ENCODE measurements at places on chromosomes 4 and X.

DNA sequence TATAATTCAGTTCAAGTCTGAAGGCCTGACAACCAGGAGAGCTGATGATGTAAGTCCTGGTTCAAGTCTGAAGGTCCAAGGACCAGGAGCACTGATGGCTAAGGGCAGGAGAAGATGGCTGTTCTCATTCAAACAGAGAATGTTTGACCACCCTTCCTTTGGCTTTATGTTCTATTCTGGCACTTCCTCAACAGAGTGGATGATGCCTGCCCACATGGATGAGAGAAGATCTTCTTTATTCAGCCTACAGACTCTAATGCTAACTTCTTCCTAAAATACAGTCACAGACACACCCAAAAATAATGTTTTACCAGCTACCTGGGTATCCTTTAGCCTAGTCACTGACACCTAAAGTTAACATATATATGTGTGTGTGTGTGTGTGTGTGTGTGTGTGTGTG lies 25.6 kb upstream of the IRF2 start:
- DNase-seq = no peak

GRCh38 chr4:56550642-56551041 lies 45.1 kb downstream of the ARL9 start:
- DNase-seq = no peak

- DNase-seq = no peak
Observed at GRCh38 chr4:90281541-90282355, 154.6 kb downstream of the CCSER1 start.

- DNase-seq = peak; percentile 23
Observed at GRCh38 chr4:94934864-94935263, 177.1 kb downstream of the BMPR1B start.

DNA sequence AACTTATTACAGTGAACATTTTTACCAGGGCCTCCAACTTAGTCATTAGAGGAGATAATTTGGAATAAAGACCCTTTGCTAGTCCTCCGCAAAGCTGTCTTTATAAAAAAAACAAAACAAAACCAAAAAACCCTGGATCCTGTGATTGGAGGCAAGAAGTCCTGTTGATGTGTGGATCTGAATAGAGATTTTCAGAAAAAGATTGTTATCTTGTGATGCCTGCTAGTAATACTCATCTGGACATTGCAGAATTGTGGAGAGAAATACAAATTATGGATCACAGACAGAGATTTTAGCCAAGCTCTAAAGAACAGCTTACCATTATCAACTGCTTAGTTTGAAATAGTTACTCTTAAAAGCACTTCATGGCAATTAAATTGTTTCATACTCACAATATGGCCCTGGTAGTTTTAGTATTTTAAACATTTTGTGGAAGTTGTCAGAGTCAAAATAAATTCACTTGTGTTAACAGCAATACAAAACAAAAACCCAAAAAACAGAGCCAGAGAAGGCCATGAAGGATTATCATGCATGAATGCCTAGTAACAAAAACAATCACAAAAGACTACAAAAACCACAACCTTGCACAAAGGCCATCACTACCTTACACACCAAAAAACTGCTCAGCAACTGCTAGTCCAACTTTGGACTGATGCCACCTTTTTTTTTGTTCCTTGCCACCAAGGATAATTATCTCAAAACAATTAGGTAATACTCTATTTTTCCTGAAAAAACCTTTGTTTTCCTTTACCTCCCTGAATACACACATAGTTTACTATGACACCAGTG lies 514.5 kb upstream of the SLIT2 start:
- peak; percentile 26 for DNase-seq

DNA sequence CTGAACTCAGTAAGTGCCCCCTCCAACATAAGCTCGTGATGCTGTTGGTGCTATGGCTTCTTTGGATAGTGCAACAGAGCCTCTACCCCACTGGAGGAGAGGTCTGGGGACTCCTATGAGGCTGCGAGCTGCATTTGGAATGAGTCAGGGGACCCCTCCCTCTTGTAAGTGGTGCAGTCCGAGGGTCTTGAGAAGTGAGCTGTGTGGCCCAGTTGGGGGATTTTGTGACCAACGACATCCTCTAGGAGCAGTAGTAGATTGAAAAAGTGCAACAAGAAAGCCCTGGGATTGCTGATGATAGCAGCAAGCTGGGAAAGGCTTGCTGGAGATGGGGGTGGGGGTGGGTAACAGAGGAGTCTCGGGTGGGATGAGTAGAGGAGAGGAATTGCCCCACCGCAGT lies 3.1 kb downstream of the FRMPD3 start:
- no peak for DNase-seq

DNA sequence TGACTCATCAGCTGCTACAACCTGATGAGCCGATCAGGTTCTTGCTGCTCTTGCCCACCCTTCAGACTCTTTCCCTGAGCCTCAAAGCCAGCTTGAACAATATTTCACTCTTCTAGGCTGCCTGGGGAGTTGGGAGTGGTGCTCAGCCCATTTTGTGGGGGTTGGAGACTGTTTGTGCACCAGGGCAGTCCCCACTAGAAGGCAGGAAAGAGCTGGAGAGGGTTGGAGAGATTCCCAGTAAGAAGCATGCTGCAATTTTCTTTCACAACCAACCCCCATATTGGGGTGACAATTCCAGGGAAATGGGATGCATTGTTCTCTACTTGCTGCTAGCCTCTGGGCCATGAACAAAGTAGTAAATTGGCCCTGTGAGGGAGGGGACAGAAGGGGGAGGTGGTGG lies 44.1 kb downstream of the SLC16A2 start:
- peak; percentile 41 for DNase-seq

- peak; percentile 11 for DNase-seq
Observed at GRCh38 chr4:472881-473569, 25.9 kb downstream of the ZNF721 start.

DNA sequence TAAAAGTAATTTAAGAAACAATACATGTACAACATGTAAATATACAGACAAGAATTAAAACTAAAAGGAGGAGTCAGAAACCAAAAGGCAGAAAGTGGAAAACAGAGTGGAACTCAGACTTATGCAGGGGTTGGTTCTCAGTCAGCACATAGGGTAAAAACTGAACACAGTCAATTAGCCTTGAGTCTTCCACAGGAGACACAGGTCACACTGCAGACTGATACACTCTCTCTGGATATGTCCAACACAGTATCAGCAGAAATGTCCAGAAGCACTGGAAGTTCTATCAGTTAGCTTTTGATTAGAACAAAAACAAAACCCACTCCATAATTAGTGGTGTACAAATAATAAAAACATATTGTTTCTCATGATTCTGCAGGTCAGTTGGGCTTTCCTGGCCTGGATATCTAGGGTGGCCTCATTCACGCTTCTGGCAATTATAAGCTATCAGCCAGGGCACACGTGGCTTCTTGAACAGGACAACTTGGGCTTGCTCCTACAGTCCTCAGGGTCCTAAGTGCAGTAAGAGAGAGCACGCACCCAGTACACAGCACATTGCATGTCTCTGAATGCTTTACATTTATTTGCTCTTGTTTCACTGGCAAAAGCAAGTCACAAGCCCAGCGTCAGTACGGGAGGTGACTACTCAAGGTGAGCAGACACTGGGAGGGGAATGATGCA lies 21.6 kb downstream of the TEC start:
- DNase-seq = no peak

GRCh38 chr4:46515940-46516339 lies 126.0 kb upstream of the GABRA2 start:
- DNase-seq = no peak

- peak; percentile 15 for DNase-seq
Observed at GRCh38 chr4:153781717-153782416, 7.0 kb downstream of the SFRP2 start.

GRCh38 chrX:95044331-95044730 lies 1370.3 kb downstream of the FAM133A start:
- DNase-seq = no peak

DNA sequence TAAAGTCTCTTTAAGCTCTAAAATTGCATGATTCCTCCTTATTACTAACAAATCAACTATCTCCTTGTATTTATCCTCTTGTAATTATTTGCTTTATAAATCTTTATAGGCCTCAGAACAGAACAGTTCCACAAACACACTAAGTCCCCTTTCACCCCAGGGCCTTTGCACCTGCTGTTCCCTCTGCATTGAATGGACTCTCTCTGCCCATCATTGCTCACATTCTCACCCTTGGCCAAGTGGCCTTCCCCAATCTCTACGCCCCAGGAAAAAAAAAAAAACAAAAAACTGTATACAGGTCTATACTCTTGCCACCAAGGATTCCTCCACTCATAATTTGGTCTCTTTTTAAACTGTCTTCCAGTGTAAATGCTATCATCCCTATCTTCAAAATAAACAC lies 53.7 kb downstream of the TEC start:
- no peak for DNase-seq

- DNase-seq = peak; percentile 11
Observed at GRCh38 chrX:122094611-122095010, 1047.2 kb downstream of the GLUD2 start.

DNA sequence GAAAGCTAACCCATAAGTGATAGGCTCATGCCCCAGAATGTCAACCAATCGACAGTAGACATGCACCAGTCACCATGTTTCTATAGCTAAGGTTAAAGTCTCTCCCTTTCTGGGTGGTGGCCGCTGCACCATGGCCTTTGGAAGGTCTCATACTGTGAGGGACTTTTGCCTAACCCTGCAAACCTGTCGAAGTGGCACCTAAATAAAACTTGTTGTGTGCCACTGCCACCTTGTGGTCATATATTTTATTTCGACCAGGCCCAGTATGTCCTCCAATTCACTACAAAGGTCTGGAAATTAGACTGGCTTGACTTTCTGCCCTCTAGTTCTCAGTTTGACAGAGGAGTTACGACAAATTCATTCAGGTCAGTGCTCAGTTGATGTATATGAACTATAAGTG lies 163.1 kb downstream of the SMARCA1 start:
- peak; percentile 56 for DNase-seq

DNA sequence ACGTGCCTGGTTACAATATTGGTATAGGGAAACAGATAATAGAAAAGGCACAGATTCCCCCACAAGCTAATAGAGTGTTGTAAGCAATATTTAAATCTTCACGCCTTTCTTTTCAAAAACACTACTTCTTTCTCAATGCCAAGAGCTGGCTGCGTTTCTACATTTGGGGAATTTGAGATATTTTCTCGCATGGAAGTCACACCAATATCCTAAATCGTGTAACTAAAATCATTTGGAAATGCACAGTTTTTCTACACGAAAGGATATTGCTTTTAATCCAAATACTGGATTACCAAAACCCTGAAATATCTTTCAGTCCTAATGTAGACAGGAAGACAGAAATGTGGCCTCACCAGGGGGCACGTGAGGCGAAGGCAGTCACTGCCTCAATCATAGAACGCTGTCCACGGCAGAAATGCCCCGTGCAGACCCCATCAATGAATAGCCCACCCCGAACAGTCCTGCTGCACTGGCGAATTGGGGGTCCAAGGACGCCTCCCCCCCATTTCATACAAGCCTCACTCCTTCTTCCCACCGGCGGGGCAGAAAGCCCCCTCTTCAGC lies 106.6 kb downstream of the NSUN7 start:
- no peak for DNase-seq

GRCh38 chr4:150943818-150944217 lies 71.3 kb downstream of the LRBA start:
- no peak for DNase-seq

DNA sequence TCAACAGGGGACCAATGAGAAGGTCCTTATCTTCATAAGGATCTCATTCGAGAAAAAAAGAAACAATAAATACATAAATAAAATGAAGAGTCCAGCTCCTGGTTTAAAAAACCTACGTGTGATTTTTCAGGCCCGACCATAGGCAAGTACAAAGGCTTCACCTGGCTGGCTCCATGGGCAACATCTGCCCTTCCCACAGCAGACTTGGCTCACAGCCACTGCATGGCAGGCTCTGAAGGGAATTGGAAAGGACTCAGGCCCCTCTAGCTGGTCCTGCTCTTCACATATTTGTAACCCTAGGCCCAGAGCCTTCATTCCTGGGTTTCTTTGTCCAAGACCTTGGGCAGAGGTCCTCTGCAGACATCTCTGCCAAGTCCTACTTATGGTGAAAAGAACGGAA lies 228.1 kb downstream of the QDPR start:
- no peak for DNase-seq

- DNase-seq = peak; percentile 27
Observed at GRCh38 chrX:64204701-64205440, 637 bp downstream of the AMER1 start.

- no peak for DNase-seq
Observed at GRCh38 chr4:663438-664428, 10.3 kb downstream of the ATP5ME start.

- DNase-seq = peak; percentile 52
Observed at GRCh38 chr4:69764311-69764710, 3.9 kb upstream of the SULT1B1 start.

GRCh38 chrX:13201605-13202219 lies 118.1 kb downstream of the ATXN3L start:
- DNase-seq = no peak

- no peak for DNase-seq
Observed at GRCh38 chr4:67465763-67466052, 79.6 kb downstream of the CENPC start.

DNA sequence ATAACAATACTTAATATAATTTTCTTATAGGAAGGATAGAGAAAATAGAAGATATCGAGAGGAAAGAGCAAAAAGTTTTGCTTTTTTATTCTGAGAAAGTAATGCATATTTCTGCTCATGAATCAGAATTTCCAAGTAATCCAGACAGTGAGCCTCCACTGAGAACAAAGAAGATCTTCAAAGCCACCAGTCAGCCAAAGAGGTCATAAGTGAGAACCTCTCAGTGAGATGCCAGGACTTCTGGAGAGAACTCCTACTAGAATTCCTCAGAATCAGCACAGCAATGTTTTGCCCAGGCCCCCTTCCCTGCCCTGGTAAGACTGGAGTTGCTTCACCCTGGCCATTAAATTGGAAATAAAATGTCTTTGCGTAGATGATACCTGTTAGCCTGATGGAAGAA lies 254.4 kb upstream of the FAT4 start:
- DNase-seq = no peak

- peak; percentile 82 for DNase-seq
Observed at GRCh38 chr4:155900381-155900780, 3.1 kb upstream of the TDO2 start.

GRCh38 chr4:81914623-81915022 lies 442.9 kb upstream of the RASGEF1B start:
- no peak for DNase-seq

DNA sequence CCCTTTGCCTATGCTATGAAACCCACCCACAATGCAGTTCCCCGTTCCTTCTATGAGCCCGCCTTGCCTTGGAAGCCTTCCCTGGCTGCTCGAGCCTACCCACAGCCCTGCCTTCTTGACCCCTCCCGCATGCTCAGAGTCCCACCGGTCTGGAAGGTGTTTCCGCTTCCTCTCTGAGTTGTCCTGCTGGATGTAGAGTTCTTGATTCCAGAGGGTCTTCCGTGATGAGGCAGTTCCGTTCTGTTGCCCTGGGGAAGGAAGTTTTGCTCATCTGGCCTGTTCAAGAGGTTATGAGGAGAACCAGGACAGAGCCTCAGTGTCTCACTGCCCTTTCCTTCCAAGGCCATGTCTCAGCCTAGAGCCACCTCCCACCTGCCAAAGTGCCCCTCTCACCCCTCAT lies 7.5 kb downstream of the GPKOW start:
- no peak for DNase-seq

DNA sequence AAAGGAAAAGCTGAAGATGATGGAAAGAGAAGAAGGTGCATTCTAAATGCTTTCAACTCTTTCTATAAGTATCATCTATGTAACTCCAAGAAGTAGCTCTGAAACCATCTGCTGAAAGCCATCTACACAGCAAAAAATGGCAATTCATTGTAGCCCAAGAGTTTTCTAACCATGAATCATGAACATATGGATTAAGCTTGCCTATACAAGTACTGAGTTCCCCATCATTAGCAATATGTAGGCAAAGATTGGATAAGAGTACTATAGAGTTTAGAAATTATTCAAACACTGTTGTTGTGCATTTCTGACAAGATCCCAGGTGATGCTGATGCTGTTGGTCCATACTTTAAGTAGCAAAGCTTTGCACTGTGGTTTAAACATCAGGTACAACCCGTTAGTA lies 11.2 kb downstream of the DAPP1 start:
- no peak for DNase-seq

Data from fibroblast of pulmonary artery (primary cell).